ENCODE measurements at places on chromosomes 6 and 20.
A peak's percentile ranks its signal among the peaks of the same experiment; 100 is the strongest.

GRCh38 chr6:137821491-137821890, 45.6 kb upstream of the TNFAIP3 start:
- peaks cover 96% of the 10 kb centered on the region for H3K4me1 ChIP-seq
- H3K36me3 ChIP-seq: peaks cover 6% of the 10 kb centered on the region
- H3K27me3 ChIP-seq: no peaks in the 10 kb centered on the region
- H3K27ac ChIP-seq: peak overlapping the region; percentile 86

GRCh38 chr20:59723607-59724456, 119.5 kb downstream of the PHACTR3 start:
- H3K27me3 ChIP-seq: no peaks in the 10 kb centered on the region
- no peak for DNase-seq
- H3K36me3 ChIP-seq: no peaks in the 10 kb centered on the region
- no peaks in the 10 kb centered on the region for H3K4me1 ChIP-seq

GRCh38 chr20:50508171-50508755, 1.9 kb upstream of the PTPN1 start:
- no peaks in the 10 kb centered on the region for H3K27me3 ChIP-seq
- peaks cover 8% of the 10 kb centered on the region for H3K36me3 ChIP-seq
- H3K27ac ChIP-seq: no peak overlapping the region
- peaks cover 35% of the 10 kb centered on the region for H3K4me1 ChIP-seq
- DNase-seq: no peak

DNA sequence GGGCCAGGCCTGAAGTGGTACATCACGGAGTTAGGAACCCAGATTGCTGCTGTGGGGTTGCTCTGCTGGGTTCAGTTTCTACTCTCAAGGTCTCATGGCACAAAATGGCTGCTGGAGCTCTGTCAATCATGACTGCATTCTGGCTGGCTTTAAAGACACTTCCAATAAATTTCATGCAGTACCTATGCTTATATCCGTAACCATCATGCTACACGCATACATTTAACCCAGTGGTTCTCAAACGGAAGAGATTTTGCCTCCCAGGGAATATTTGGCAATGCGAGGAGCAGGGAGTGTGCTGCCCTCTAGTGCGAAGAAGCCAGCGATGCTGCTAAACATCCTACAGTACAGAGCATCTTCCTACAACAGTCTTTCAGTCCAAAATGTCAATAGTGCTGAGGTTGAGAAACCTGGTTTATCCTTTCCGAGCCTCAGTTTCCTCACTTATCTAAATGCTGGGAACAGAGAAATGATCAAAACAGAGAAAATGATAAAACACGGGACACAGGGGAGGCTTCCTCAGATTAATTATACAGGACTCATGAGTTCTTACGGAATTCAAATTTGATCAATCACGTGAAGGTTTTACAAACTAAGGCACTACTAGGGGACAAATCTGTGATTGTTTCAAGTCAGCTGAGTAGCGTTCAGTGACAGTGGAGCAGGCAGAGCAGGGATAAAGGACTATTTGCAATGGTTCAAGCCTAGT, 9.6 kb upstream of the SLC2A10 start:
- H3K27ac ChIP-seq: no peak overlapping the region
- no peaks in the 10 kb centered on the region for H3K36me3 ChIP-seq
- peaks cover 4% of the 10 kb centered on the region for H3K4me1 ChIP-seq
- DNase-seq: no peak
- H3K27me3 ChIP-seq: peaks cover 29% of the 10 kb centered on the region

GRCh38 chr6:152267967-152268845, 369.0 kb downstream of the SYNE1 start:
- no peak overlapping the region for H3K4me3 ChIP-seq
- H3K4me1 ChIP-seq: peaks cover 3% of the 10 kb centered on the region
- DNase-seq: no peak

DNA sequence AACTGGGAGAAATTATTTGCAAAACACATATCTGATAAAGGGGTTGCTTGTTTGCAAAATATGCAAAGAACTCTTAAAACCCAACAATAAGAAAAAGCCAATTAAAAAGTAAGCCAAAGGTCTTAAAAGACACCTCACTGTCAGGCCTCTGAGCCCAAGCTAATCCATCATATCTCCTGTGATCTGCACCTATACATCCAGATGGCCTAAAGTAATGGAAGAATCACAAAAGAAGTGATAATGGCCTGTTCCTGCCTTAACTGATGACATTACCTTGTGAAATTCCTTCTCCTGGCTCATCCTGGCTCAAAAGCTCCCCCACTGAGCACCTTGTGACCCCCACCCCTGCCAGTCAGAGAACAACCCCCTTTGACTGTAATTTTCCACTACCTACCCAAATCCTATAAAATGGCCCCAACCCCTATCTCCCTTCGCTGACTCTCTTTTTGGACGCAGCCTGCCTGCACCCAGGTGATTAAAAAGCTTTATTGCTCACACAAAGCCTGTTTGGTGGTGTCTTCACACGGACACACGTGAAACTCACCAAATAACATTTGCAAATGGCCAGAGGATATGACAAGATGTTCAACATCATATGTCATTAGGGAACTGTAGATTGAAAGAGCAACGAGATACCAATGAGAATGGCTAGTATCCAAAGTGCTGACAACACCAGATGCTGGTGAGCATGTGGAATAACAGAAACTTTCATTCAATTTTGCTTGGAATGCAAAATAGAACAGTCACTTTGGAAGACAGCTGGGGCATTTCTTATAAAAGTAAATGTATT, 565.0 kb upstream of the ADGRB3 start:
- no peak overlapping the region for H3K4me3 ChIP-seq
- H3K27ac ChIP-seq: no peak overlapping the region
- no peaks in the 10 kb centered on the region for H3K36me3 ChIP-seq
- no peaks in the 10 kb centered on the region for H3K27me3 ChIP-seq
- H3K4me1 ChIP-seq: no peaks in the 10 kb centered on the region

GRCh38 chr6:154914288-154914687, 80.8 kb upstream of the TIAM2 start:
- peaks cover 11% of the 10 kb centered on the region for H3K4me1 ChIP-seq
- no peaks in the 10 kb centered on the region for H3K27me3 ChIP-seq
- H3K36me3 ChIP-seq: no peaks in the 10 kb centered on the region
